ENCODE measurements at places on chromosomes 2 and 18.

DNA sequence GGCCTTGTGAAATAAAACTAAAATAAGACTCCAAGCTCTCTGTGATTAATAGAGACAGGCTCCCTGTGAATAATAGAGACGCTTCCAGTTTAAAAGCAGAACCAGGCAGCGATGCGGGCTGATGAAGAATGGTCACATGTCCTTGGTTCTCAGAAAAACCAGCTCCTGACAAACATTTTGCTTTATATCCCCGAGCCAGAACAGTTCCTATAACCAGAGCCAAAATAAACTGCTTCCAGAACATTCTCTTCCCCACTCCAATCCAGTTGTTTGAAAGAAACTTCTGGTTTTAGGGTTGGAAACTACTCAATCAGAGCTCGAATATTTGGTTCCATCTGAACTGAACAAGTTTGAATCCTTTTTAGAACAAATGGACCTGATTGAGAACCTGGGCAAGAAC lies 213.7 kb downstream of the TSN start:
- DNase-seq: no peak

DNA sequence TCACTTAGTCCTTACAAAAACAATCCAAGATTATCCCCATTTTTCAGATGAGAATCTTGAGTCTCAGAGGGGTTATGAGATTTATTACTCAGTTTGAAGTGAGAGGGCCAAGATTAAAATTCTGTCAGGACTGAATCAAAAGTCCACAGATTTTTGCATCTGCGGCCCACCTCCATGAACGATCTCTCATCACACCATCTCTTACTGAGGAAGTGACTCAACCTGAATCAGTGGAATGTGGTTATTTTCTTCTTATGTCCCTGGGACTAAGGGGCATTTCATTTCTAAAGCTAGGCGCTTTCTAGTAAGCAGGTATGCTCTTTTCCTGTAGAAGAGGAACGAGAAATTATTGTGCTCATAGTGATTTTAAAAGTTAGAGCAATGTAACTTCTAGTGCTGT lies 360.3 kb upstream of the SPHKAP start:
- no peak for DNase-seq

- no peak for DNase-seq
These were observed 43.8 kb downstream of the SLC40A1 start for GRCh38 chr2:189536830-189537229.

- no peak for DNase-seq
These were observed 1577.7 kb upstream of the ACVR2A start for GRCh38 chr2:146267093-146267492.

GRCh38 chr2:61543062-61543461 lies 4.9 kb upstream of the XPO1 start:
- no peak for DNase-seq

- no peak for DNase-seq
These were observed 222.5 kb downstream of the GBX2 start for GRCh38 chr2:235945608-235946140.

DNA sequence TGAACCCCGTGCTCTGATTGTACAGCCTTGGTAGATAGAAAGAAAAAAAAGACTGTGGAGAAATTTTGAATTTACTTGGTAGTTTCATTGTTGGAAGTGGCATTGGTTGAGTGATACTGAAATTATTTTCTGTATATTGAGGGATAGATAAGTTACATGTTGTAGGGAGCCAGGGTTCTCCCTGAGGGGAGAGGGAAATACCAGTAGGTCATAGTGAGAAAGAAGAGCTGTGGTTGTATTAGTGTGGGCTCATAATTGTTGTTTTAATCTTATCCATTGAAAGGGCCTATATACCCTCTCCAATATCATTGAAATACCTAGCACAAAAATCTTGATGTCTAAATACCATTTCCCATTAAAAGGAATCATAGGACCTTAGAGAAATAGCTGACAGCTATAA lies 16.9 kb upstream of the RAB31 start:
- DNase-seq: no peak

DNA sequence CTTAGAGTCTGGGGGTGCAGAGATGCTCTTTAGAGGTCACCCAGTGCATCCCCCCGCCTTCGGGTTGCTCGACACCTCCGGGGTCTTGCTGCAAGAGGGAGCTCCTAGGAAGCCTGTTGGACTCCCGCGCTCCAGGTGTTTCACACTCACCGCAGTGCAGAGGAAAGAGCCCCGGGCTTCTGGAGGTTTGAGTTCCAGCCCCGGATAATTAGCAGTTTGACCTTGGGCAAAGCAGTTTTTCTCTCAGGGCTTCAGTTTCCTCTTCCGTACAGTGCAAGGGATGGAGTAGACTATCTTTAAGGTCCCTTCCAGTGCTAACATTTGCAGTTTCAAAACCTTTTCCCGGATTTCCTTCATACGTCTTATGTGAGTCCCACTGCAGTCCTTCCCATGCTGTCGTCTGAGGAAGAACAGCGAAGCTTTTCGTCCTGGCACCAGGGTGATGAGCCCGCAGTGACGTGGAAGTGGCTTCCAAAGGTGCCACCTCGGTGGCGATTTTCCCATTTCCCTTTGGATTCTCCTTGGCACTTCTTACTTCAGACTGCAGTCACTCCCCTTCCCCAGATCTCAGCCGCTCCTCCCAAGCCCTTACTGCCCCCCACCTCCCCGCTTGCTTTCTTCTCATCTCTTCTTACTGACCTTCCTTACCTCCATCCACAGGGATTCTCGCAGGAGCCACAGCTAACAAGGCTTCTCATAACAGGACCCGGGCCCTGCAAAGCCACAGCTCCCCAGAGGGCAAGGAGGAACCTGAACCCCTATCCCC lies 585 bp downstream of the PNKD start:
- peak; percentile 51 for DNase-seq

- DNase-seq: no peak
These were observed 78.9 kb downstream of the KCNF1 start for GRCh38 chr2:10990561-10991111.

DNA sequence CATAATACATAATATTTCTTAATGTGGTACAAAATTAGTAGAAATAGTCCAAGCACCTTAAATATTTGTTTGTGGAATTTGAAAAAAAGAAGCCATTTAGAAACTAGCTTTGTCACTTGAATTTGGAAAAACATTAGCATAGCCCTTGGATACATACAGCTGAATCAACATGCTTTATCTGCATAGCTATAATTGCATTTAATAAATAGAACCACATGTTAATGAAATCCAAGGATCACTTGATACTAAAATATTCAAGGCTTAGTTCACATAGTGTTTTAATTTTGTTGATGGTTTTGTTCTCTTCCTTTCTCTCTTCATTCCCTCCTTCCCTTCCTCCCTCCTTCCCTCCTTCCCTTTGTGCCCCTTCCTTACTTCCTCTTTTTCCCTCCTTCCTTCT lies 169.4 kb upstream of the NRXN1 start:
- no peak for DNase-seq

DNA sequence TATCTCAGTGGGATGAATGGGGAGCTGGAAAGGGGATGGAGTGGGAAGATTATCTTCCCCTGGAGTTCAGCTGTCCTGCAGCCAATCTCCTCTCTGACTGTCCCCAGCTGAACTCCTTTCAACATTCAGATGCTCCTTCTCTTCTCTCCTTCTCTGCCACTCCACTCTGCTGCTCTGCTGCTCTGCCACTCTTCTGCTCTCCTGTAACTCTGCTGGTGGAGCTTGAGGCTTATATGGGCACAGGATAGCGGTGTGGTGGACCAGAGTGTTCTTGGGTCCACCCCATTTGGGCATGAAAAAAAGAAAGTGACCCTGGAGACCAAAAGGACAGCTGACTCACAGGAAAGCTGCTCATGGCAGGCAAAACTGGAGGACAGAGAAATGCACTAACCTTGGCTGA lies 26.6 kb downstream of the FAHD2B start:
- no peak for DNase-seq

DNA sequence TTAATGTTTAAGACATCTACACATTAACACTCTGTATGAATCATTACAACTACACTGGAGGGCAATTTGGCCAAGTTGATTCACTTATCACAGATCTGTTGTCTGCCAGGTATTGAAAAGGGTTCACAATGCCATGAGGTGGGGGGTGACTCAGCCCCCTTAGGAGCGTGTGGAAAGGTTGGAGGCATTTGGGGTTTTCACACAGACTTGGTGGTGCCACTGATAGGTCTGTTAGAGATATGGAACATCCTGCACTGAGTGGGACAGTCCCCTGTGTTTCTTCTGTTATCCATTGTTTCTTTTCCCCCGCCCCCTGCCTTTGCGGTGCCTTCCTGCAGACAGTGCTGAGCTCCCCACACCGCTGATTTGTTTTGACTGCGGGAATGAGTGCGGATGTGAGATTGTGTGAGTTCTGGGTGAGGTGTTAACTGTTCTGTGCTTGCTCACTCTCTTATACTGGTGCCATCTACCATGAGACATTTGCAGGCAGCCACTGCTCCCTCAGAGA lies 9.3 kb upstream of the TSN start:
- no peak for DNase-seq

- no peak for DNase-seq
These were observed 161.3 kb downstream of the ASB1 start for GRCh38 chr2:238587776-238588660.

Data from hematopoietic multipotent progenitor cell treated with erythropoietin and hydrocortisone succinate and interleukin-3 and kit ligand, for 17 days (in vitro differentiated cells).